ENCODE measurements at places on chromosomes 16 and 17.
A peak's percentile ranks its signal among the peaks of the same experiment; 100 is the strongest.

DNA sequence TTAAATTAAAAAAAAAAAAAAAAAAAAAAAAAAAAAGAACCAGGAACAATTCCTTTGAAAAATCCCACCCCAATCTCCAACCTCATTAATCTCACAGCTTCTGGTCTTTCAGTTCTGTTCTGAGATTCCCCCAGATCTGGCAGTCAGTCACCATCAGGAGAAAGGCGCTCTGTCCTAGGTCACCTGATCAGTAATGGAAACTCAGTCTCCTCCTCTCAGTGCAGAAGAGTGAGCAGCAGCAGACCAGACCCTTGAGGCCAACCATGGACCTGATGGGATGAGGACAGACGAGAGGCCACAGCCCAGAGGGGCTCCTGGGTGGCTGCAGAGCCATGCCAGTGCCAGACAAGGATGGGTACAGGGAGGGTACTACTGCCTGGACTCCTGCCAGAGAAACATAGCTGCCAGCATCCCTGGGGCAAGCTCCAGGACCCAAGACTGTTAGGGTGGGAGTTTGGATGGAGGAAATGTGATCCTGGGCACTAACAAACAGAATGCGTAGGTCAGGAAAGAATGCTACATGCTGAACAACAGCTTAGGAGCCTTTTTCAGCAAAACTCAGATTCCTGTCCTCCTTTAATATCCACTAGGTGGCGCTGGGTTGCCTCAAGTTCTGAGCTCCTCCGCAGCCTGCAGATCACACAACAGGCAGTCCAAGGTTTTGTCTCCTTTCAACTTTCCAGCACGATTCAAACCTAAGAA is 28.7 kb downstream of the MPG start:
- peak; percentile 25 for DNase-seq

- DNase-seq, result no peak
Observed at GRCh38 chr17:66392783-66393437, 90.5 kb downstream of the PRKCA start.

GRCh38 chr17:2631211-2631610 is 37.8 kb downstream of the PAFAH1B1 start:
- DNase-seq, result no peak

DNA sequence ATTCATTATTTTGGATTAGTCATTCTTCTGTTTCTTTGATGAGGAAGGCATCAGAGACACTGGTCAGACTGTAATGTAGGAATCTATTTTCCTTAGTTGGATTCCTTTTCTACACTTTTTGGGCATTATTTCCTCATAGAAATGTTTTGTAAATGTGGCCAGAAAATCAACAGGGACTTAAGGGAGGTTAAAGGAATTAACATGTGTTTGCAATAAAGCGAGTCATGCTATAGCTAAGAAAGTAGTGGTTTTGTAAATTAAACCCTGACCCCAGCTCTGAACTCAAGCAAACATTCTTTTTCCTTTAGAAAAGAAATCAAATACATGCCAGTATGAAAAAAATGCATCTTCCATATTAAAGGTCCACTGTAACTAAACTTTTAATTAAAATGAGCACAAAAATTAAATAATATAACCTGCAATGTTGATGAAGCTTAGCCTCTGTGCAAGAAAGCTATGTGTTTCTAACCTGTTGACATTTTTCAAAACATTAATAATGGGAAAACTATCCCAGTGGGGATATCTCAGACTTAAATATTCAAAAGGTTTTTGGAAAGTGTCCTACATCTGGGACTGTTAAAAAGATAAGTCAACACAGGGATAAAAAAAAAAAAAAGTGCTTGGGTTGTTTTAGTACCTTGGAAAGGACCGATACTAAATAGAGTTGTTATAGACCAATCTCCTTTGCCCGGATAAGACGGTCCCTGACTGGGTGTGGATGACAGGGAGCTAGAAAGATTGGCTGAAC is 428.0 kb downstream of the CA10 start:
- DNase-seq, result no peak

DNA sequence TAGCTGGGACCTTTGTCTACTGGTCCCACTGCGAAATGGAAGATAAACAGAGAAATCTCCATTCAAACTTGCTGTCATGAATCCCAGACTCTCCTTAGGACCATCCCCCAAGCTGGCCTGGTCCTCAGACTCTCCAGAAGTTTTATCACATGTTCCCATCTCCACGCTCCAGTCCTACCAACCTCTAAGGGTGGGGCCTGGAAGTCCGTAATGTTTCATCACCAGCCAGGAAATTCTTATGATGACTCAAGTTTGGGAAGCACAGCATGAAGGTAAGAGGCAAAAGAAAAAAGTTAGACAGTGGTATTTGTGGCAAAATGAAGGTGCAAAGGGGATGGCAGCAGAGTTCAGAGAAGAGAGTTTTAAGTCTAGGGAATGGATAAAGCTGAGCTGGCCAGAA is 52.7 kb downstream of the ZNF18 start:
- no peak for DNase-seq

DNA sequence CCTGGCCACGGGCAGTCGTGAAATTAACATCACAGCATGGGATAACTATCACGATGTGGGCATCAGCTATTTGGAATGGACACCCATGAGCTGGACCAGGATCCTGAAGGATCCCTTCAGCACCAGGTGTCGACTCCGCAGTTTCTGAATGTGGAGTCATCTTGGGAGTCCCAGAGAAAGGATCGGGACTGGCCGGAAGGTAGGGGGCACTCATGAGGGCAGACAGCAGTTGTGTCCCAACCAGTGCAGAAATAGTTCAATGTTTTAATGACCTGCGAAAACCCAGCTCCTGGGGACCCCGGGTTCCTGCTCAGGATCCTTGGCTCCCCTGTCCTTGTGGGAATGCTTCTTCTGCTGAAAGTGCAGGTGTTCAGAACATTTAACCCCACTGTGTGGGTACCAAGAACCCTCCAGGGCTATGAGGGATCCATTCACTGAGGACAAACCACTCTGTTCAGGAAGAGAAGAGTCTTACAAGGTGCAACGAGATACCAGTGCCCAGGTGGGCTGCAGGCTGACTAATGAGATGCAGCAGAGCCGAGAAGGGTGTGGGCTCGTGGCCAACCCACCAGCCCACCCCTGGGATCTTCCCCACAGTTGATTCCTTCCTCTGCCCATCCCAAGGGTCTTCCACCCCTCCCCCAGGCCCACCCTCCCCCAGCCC is 154.8 kb downstream of the SALL1 start:
- no peak for DNase-seq

GRCh38 chr17:74862108-74862901 is 2.6 kb upstream of the GRIN2C start:
- peak; percentile 56 for DNase-seq

DNA sequence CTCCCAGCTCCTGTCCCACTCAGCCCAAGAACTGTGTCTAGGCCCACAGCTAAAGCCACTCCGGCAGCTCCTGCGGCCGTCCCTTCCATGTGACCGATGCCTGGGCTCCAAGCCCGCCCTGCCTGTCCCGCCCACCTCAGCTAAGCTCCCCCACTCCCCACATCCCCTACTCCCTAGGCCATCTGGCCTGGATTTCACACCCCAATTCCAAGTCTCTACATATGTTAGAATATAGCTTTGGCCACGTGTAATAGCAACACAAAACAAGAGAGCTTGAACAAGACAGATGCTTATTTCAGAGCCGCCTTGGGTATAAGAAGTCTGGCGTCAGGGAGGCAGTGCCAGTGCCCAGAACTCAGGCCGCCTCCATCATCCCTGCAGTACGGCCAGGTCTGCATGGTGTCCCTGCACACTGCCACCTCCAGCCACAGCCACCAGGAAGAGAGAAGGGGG is 30.0 kb upstream of the USP22 start:
- no peak for DNase-seq

DNA sequence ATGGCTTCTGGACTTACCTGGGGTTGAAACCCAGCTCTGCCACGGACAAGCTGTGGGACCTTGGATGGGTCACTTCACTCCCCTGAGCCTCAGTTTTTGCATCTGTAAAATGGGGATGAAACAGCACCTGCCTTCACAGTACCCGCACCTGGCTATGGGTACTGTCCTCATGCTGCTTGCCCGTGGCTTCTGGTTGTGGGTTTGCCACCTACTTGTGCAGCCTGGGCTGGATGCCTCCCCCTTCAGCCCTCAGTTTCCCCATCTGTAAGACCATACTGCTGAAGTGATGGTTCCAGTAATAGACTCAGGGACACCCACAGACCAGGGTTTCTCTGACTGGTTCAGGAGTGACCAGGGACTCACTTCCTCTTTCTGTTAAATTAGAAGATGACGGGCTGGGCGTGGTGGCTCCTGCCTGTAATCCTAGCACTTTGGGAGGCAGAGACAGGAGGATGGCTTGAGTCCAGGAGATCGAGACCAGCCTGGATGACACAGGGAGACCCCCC is 9.4 kb downstream of the GLIS2 start:
- no peak for DNase-seq

DNA sequence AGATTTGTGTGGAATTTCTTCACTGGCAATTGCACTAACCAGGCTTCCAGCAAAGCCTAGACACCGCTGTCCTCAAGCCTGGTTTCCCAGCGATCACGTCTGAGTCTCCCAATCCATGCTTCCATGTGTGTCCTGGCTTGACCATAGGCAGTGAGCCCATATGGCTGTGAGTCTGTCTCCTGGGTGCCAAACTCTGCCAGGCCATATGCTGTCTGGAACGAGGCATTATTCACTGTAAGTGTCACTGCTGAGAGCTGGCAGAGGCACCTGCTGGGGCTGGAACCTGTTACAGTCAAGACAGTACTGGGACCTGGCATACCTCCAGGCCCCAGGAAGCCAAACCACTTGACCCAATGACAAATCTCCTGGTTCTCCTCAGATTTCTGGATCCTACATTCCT is 60.4 kb downstream of the HS3ST2 start:
- no peak for DNase-seq

DNA sequence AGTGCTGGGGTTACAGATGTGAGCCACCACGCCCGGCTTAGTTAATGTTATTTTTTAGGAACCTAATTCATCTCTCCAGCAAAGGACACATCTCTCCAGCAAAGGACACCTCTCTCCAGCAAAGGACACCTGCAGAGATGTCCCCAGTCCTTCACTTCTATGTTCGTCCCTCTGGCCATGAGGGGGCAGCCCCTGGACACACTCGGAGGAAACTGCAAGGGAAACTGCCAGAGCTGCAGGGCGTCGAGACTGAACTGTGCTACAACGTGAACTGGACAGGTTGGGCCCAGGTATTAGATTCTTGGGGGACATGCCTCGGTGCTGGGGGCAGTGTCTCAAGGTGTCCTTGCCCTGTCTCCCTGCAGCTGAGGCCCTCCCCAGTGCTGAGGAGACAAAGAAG is 4.7 kb downstream of the PFAS start:
- no peak for DNase-seq

- DNase-seq, result no peak
Observed at GRCh38 chr16:51225878-51226277, 74.8 kb upstream of the SALL1 start.

GRCh38 chr17:43573579-43574321 is 27.6 kb upstream of the ETV4 start:
- DNase-seq, result no peak

DNA sequence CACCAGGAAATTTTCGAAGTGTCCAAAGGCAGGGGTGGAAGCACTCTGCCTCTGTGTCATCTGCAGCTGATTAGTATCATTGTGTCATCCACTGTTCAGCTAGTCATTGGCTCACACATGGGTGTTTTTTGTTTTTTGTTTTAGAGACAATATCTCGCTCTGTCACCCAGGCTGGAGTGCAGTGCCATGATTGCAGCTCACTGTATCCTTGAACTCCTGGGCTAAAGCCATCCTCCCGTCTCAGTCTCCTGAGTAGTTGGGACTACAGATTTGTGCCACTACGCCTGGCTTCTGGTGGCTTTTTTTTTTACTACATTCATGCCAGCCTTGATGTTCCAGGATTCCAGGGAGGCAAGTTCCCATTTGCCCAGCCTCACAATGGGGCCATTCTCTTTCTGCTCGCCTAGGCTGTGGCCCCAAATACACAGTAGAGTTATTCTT is 32.5 kb upstream of the MYO18A start:
- DNase-seq, result no peak

DNA sequence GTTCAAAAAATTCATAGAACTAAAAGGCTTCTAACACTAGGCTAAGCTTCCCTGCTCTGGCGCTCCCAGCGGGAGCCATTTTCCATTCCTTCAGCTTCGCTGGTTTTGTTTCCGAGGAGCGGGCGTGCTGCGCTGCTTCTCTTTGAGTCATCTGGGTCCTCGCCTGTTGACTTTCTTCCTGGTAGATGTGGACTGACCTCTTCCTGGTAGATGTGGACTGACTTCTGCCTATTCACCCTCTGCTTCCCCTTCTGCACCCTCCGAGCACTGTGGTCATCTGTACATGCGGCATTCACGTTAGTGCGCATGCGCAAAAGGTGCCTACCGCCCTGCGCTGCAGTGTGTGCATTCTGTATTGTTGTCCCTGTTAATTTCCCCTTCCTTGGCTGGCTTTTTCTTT is 40.8 kb upstream of the SEC14L1 start:
- no peak for DNase-seq

- no peak for DNase-seq
Observed at GRCh38 chr16:69885722-69886121, 65.4 kb upstream of the CLEC18A start.

- DNase-seq, result no peak
Observed at GRCh38 chr17:77686903-77687302, 271.6 kb upstream of the TNRC6C start.

DNA sequence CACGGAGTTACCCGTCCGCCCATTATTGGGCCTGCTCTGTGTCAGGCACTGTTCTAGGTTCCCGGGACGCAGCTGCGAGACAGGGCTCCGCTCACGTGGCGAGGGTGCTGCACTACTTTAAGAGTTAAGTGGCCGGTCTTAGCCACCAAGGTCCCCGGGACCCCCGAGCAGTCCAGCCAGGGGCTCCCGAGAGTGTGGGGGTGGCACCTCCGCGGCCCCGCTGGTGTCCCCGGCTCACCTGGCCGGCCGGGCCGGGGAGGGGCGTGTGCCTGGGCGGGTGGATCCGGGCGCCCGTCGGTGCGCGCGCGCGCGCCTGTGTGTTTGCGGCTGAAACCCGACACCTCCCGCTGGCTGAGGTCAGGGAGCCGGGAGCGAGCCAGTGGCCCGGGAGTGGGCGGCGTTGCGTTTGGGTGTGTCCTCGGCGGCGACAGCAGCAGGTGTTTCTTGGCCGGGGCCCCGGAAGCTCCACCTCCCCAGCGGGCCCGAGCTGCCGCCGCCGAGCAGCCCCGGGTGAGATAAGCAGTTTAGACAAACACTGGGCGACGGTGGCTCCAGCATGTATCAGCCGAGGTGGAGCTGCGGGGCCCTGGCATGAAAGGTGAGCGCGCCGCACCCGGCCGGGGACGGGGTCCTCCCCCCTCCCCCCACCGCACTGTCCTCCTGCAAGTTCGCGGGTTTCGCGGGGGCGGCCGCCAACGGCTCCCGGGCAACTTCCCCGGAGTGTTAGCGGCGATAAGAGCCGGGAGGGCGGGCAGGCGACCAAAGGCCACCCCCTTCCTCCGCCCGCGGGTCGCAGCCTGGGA is at the start of gene GSE1:
TSS of gene GSE1 (plus strand) at position 522 of the 803 bp plus-strand sequence. CDS start at position 592, 70 bp downstream.
- no peak for DNase-seq

GRCh38 chr17:4648741-4649140 is 7.3 kb upstream of the ALOX15 start:
- DNase-seq, result no peak

DNA sequence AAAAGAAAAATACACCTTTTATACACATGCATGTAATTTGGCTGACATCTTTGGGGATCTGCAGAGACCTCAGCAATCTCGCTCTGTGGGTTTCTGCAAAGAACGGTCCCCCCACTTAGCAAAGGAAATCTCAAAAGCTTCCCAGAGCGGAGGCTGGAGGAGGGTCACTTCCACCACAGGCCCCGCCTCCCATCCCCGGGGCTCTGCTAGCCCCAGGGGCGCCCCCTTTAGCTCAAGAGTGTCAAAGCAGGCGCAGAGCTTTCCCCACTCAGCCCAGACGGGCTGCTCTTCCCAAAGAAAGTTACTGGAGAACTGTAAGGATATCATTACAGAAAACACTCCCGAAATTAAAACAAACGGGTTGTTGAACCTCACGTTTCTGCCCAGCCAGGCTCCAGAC is 11.4 kb downstream of the SLC13A5 start:
- DNase-seq, result no peak

All from stimulated activated CD4-positive, alpha-beta T cell treated with anti-CD3 and anti-CD28 coated beads, TNF-alpha, amount 100 ng/mL, for 24 hours (primary cell).